ENCODE measurements at places on chromosomes 6 and 20.

DNA sequence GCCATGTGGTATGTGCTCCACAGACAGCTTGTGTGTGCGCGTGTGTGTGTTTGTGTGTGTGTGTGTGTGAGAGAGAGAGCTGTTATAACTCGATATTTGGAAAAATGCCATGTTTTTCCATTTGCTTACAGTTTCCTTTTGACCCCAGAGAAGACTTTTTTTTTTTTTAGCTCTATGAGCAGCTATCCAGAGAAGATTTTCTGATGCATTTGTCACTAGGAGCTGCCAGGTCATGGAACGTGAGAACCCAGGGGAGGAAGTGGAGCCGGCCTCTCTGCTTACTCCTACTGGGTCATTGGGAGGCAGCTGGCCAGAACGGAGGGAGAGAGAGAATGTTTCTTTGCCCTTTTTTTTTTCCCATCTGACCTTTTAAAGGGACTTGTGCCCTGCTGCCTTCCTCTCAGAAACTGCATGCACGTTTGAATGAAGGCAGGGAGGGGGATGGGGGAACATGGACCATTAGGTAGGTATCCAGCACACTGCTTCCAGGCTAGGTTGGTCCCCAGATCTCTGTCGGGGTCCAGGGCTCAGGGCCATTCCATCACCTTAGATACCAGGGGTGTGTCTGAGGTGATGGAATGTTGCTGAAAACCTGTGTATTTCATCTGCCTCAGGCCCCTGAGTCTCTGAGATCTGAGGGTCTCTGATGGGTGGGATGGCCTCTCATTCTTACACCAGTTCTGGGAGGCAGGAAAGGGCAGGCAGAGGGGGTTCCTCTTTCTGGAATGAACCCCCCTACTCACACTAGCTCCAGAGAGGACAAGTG lies 11.2 kb upstream of the MRPS18A start:
- no peak for DNase-seq

- DNase-seq: no peak
These were observed 10.7 kb downstream of the OSBPL2 start for GRCh38 chr20:62248890-62249560.

- DNase-seq: no peak
These were observed 73.9 kb downstream of the UBR2 start for GRCh38 chr6:42637681-42638080.

DNA sequence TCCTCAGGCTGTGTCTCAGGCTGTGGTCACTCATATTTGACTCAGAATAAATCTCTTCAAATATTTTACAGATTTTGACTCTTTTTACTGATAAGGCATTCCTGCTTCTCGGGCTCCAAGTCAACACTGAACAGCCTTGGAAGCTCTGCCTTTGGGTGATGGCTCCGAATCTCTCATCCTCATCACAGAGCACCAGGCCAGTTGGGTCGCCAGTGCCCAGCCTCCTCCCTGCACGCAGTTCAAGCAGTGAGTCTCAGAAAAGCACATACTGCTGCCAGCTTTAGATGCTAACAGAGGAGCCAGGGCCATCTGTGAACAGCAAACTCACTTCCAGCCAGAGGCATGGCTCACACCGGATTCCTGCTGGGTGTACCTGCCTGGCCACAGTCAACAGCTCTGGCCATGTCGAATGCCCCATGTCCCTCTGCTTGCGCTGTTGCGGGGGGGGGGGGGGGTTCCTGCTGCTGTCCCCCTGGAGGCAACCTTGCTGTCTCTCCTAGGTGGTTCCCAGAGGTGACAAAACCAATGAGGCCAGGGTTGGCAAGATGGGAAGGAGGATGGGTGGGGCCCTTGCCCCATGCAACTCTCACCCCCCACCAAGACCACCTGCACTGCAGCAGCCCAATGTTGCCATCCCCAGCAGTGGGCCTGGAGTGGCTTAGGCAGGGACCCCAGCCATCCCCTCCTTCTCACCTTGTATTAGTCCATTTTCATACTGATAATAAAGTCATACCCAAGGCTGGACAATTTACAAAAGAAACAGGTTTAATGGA lies 248.8 kb downstream of the ERMARD start:
- DNase-seq: no peak

DNA sequence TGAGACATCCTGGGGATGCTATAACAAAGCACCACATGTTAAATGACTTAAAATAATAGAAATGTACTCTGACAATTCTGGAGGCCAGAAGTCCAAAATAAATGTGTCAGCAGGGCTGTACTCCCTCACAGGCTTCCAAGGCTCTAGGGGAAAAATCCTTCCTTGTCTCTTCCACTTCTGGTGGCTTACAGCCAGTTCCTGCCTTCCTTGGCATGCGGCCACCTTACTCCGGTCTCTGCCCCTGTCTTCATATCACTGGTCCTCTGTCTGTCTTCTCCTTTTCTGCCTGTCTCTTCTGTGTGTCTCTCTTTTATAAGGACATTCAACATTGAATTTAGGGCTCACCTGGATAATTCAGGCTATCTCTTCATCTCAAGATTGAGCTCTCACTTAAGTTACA lies 155.3 kb upstream of the SYNCRIP start:
- DNase-seq: no peak

- no peak for DNase-seq
These were observed 163.2 kb upstream of the LAMA2 start for GRCh38 chr6:128719786-128720185.

DNA sequence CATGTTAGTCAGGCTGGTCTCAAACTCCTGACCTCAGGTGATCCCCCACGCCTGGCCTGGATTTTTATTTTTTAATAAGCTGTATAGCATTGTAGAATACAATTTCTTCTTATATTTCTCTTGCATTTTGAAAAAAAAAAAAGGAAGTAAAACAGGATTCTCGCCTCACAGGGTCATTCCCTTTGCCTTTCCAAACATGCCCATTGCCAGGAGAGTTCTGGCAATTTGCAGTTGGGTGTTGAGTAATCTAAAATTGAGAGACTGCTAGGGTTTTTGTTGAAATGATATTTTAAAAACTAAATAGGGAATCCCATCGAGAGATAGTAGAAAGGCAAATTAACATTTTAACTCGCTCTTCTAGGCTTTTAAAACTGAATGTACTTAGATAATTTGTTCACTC lies 196.1 kb downstream of the JARID2 start:
- no peak for DNase-seq

DNA sequence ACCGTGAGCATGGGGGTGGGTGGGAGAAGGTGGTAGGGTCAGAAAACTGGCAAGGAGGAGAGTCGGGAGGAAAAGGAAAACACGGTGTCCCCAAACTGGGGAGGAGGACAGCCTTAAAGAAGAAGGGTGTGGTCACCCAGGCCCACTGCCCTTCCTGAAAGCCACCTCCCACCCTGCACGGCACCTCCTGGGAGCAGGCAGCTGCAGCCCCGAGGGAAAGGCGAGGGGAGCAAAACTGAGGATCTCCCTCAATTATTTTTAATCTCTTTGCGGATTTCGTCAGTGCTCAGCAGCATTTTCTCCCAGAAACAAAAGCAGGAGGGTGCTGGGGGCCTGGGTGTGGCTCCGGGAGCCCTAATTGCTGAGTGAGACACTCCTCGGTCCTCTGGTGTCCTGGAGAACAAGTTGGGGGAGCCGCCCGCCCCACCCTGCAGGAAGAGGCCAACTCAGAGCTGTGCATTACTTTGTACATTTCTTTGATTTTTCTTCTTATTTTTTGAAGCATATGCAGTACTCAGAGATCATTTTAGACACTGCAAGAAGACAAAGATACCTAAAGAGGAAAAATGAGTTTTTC lies 56.4 kb downstream of the RIOK1 start:
- DNase-seq: no peak

DNA sequence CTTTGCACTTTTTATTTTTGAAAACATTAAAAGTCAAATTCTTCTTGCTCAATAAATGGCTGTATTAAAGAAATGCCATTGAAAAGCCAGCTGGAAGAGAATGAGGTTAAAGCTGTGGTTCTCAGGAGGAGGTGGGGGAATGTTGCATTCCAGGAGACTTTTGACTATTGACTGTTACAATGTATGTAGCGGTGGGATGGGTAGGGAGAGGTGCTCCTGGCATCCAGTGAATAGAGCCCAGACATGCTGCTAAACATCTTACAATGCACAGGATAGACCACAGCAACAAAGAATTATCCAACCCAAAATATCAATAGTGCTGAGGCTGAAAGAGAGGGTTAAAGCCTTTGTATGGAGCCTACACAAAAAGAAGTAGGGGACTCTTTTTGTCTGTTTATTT lies 295.9 kb downstream of the NKAIN2 start:
- no peak for DNase-seq

GRCh38 chr20:9482180-9482579 lies 32.2 kb upstream of the LAMP5 start:
- no peak for DNase-seq

DNA sequence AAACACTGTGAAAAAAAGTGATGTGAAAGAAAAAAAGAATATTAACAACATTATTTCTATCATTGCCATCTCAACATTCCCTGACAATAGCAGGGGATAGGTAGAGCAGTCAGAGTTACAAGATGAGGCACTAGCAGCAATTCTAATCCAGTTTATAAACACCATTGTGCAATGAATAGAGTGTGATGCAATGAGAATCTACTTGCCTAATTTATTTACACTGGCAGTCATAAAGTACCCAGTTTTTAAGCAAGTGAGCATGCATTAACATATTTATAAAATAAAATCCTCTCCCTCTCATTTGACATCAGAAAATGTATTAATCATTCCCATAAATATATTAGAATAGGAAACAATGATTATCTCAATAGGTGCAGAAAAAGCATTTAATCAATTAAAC lies 2.5 kb upstream of the MANEA start:
- DNase-seq: no peak

- no peak for DNase-seq
These were observed 643.8 kb upstream of the AGPAT4 start for GRCh38 chr6:161917645-161918044.

- no peak for DNase-seq
These were observed 1.7 kb downstream of the SLC4A11 start for GRCh38 chr20:3237011-3237957.

DNA sequence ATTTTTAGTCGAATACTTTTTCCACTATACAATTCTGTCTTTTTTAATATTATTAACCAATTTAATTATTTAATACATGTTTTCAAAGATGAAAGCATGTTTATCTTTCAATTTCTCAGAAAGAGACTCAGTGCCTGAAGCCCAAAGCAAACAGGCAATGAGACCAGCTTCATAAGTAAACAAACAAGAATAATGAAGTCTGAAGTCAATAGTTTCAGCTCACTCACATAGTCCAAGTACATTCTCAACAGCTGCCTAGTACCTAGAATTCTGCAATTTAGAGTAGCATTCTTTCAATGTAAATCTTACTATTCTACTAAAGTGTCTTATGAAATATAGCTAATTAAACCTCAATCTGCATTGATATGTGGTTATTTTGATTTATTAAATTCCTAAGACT lies 626.5 kb upstream of the NRSN1 start:
- no peak for DNase-seq

- no peak for DNase-seq
These were observed 117.3 kb upstream of the TNFAIP3 start for GRCh38 chr6:137749696-137750211.
